ENCODE measurements at places on chromosomes 4 and X.

- no peak for DNase-seq
Observed at GRCh38 chr4:36027203-36027602, 217.1 kb downstream of the ARAP2 start.

DNA sequence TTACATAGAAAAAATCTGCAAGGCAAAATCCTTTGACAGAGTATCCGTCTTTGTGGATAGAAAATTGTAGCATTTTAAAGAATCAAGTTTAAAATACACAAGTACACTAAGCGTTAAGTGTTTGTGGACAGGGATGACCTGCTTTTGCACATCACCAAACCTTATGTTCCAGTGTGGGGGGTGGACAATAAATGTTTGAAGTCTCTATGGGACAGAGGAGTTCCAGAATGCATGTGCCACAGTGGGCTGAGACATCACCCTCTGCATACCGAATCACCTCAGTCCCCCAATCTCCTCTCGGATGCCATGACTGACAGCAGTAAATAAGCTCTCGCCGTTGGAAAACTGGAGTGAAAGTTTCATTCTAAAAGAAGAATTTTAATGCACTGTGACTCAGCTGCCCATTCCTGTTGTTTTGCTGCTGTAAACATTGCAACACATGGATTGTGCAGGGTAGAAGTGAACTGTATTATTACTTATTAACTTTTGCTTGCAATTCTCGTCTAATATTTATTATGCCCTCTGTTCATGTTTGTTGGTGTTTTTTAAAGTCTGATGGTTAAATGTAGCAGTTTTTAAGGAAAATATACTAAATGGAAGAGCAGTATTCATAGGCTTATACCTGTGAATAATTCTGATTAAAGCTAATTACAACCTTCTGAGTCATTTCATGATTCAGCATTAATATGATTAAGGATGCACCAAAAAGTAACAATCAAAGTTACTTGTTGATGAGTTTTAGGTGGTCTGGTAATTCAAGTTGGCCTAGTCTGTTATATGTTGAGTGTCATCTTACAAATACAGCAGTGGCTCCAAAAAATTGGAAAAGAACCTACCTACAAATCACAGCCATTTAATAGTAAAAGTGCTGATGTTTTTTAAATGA lies 24.0 kb downstream of the CDKN2AIP start:
- no peak for DNase-seq

- DNase-seq = no peak
Observed at GRCh38 chrX:30793767-30794103, 95.3 kb downstream of the TAB3 start.

DNA sequence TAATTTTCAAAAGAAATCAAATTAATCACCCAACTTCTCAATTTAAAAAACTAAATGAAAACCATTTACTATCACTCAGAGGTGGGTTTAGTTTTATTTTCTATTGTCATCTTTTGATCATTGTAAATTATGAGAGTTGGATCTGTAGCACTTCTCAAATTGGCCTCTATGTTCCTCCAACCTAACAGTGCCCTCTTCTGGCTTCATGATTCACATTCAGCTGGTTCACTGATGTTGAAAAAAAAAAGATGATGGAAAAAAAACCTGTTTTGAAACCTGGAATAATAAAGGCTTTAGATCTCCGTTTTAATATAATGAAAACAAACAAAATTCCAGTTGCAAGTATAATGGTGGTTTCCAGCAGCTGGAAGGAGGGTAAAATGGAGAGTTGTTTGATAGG lies 2.4 kb upstream of the NBDY start:
- no peak for DNase-seq

DNA sequence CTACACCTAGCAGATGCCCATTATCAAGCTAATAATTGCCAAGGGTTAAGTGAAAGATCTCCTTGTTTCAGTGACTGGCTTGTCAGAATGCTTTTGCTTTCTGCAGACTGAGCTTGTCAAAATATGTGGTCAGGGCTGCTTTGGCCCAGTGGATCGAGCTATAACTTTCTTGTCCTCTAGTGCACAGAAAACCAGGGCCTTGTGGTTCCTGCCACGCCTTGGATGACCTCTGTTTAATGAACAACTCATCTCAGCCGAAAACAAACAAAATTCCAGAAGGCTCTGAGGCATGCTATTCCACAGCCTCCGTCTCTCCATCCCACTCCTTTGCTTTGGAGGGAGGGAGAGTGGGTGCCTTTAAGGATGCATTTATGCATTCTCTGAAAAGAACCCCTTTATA lies 11.3 kb downstream of the EVC start:
- no peak for DNase-seq
